HuH-7 (cell line): ENCODE measurements at places on chromosomes 2 and 18.

DNA sequence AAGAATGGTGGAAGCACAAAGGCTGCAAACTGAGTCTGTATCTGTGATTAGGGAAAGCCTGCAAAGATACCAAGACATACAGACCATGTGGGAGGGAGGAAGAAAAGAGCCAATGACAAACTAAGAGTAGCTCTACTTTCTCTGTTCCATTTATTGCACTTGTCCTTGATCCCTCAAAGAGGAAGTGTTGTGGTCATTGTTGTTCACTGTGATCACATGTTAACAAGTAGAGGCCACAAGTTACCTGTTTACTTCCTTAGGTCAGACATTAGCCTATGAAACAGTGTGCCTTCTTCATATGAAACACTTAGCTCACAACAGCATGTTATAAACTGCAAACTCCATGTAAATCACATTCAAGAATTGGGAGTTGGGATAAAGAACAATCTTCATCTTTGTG, 32.6 kb downstream of the MAP2 start:
- DNase-seq = no peak

- DNase-seq = no peak
Measured at GRCh38 chr18:48455555-48456478, 46.6 kb upstream of the ZBTB7C start.

DNA sequence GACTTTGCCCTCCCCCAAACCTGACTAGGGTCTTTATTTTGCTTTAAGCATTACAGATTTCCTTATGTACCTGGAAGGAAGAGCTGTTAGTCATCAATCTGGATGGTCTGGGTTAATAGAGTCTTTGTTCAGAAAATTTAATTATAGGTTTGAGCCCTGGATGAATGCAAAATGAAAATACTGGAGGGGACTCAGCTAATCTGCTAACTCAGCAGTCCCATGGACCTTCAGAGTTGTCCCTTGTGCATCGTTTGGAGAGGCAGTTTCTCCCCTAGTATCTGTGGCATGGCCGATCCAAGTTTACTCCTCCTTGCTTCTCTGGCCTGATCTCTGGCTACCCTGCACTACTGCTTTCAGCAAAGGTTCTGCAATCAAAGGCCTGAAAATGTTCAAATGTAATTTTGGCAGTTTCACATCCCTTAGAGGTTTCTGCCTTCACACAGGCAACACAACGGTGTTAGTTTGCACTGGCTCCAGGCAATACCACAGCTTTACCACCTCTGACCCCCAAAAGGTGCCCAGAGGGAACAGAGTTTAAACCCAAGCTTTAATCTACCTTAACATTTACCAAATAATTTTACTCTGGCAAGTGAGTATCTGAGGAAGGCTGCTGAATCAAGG, 134.3 kb downstream of the THADA start:
- no peak for DNase-seq

DNA sequence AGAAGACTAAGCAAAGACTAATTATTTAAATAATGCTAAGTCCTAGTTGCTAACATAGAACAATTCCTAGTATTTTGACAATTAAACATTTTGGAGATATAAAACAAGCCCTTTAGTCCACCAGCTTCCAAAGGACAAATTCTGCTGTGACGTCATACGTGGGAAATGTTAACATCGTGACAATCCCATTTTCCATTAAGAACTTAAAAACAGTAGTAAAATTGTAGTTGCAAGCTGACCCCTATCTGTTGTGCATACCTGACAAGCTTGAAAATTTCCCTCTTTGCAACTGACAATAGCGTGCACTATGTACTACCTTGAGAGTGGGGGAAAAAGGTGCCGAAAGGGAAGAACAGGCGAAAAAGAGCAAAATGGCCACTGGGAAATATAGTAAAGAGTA, 279.8 kb downstream of the ZNF521 start:
- no peak for DNase-seq

GRCh38 chr2:175036582-175037018, 31.4 kb upstream of the CHN1 start:
- DNase-seq = no peak

- DNase-seq = no peak
Measured at GRCh38 chr2:36266536-36267121, 88.9 kb upstream of the CRIM1 start.

- DNase-seq = no peak
Measured at GRCh38 chr2:201929281-201930026, 104.2 kb upstream of the FZD7 start.

DNA sequence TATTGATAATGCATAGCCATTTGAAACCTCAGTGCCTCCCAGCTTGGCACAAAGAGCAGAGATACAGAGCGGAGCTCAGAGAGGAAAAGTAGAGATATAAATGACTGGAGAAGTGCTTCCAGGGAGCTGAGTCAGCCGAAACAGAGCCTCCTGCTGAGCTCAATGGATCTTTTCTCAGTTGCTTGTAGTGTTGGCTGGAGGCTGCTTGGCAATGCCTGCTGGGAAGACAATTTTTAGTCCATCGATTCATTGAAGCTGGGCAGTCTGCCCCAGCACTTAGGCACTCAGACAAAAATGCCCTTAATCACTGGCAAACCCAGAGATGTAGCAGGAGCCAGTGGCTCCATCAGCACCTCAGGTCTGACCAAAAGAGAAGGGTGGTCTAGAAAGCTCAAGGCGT, 81.3 kb upstream of the SETBP1 start:
- DNase-seq = no peak

- DNase-seq = no peak
Measured at GRCh38 chr2:60046529-60046928, 506.9 kb downstream of the BCL11A start.

DNA sequence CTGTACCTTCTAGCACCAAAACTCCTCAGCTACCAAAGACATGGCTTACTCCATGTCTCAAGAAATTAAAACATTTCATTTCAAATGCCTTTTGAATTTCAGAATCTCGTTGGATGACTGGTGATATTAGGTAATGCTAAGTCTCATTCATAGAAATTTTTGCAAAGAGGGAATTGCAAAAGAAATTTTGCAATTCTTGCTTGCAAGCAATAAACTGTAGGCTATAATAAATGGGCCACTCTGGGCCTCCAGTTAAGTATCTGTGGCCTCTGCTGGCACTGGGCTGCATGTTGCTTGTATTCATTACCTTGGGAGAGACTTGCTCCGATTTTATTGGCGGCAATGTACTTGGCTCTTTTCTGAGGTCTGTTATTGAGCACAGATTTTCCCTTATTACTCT, 2.8 kb upstream of the LCLAT1 start:
- no peak for DNase-seq

GRCh38 chr2:20562540-20563225, 88.2 kb downstream of the HS1BP3 start:
- DNase-seq = peak; percentile 35

DNA sequence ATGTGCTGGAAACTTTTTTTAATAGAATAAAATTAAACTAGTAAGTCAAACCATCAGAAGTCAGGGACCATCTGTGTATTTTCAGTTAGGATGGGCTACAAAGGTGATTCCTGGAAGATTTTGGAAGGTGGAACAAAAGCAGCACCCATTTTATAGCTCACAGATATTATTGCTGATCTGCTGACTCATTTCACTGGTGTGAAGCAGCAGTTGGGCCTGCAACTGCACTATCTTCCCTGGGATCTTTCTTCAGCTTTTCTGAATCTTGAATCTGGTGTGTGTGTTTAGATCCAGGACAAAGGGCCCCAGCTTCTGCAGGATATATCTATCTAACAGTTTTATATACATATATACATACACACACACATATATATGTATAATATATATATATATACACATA, 35.6 kb upstream of the BCL11A start:
- no peak for DNase-seq

DNA sequence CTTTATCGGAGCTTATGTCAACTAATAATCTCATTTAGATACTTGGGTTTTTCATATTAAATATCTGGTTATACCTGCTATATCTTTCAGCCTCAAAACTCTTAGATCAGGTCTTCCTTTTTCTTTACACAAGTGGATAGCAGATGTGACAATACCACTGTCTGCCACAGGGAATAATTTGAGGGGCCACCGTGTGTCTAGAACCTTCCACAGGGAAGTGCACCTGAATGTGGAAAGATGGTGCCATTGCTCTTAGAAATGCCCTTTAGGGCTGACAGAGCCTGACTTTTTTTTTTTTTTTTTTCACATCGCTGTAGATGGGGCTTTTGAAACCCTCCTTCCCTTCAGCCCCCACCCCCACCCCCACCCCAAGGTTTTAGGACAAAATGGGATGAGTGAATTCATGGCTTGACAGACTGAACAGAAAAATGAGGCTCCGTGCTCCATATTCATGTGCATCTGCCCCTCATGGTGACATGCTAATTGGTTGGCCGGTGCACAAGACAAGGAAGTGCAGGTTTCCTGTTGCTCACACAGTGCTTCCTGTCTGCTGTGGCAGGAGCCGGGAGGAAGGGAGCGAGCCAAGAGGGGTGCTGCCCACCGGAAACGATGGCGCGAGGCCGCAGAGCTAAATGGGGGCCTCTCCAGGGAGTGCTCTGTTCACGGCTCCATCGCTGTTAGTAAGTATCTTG, 246.0 kb downstream of the LDLRAD4 start:
- DNase-seq = no peak
